ENCODE measurements at places on chromosomes 7 and 10. TPM values are rescaled to one million over a fixed set of nuclear protein-coding genes. Genes with fewer than 3 reads are reported as not detected.

GRCh38 chr7:4713183-4713784, 31.2 kb downstream of the FOXK1 start:
- DNase-seq: no peak

DNA sequence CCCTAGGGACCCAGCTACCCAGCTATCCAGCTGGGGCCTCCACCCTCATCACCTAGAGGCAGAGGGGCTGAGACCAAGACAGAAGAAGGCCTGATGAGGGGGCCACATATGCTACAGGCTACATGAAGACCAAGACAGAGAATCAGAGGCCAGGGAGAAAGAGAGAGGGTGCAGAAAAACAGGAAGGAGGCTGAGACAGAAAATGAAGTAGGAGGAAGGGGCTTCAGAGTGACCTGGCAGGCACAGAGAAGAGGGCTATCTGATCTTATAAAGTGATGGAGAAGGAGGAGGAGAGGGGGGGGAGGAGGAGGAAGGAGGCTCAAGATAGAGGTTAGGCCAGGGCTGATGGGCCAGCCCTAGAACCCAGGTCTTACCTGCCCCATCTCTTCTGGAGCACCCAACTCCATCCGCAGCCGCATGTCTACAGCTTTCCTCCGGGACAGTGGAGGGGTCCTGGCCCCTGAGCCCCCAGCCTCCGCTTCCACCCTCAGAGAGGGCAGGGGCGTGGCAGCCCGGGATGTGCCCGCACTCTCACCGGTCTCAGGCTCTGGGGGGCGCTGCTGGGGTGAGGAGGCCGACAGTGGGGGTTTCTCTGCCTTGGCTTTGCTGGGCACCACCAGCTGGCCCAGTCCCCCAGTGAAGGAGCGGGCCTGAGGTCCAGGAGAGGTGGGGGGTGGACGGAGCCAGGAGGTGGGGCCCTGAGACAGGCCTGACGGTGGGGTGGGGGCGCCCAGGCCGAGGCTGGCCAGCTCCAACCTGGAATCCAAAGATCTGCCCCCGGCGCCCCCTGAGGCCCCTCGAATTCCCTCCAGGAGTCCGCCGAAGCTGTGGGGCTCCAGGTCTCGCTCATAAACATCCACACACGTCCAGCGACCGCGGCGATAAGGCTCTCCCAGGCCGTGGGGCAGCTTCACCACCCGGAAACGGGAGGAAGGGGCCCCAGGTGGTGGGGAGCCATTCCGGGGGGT, 1.8 kb downstream of the TSC22D4 start:
- peak; percentile 39 for DNase-seq

DNA sequence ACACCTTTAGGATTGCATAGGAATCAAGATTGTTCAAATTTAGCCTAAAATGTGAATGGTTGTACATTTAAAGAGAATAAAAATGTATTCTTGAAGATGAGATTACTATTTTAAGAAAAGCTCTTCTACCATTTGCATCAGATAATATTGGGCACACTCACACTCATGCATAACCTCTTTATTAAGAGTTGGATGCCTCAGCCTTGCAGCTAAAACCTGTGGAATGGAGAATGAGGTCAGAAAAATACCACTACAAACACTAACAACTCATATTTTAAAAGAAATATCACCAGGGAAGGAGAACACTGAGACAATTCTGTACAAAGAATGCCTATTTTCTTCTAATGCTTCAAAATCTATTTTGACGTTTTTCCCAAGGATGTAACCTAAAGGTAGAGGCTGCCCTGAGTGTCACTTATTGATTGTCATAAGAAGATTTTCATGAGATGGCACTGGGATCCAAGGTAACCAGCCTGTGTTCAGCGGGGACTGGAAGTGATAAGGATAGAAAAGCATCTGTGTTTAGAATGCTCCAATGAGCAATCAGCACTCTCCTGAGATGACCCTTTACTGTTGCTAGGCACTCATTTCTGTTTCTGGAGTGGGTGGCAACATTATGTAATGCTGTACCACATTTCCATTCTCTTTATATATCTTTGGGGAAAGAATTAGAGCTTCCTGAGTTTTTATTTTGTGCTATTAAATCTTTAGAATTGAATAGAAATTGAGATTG, 26.6 kb downstream of the REEP3 start:
- no peak for DNase-seq

- DNase-seq: no peak
Observed at GRCh38 chr10:125802131-125802530, 20.9 kb downstream of the UROS start.

GRCh38 chr10:71299071-71299785, 19.8 kb upstream of the SLC29A3 start:
- no peak for DNase-seq

- no peak for DNase-seq
Observed at GRCh38 chr7:69625238-69625637, 27.0 kb downstream of the AUTS2 start.

GRCh38 chr7:68180761-68181160, 1184.1 kb downstream of the TYW1 start:
- DNase-seq: no peak

GRCh38 chr10:44362866-44363711, 21.8 kb downstream of the CXCL12 start:
- DNase-seq: no peak

- no peak for DNase-seq
Observed at GRCh38 chr7:159098424-159098786, 46.3 kb downstream of the VIPR2 start.

GRCh38 chr10:48404646-48405045, 98.2 kb downstream of the MAPK8 start:
- DNase-seq: no peak

OR2A5 gene
- not detected for total RNA-seq

PTN gene
- total RNA-seq: 0.16 TPM

ZNF92 gene
- total RNA-seq: 18.0 TPM

RARRES2 gene
- 2.7 TPM for total RNA-seq
